ENCODE measurements at places on chromosomes 7 and 10. TPM values are rescaled to one million over a fixed set of nuclear protein-coding genes. Genes with fewer than 3 reads are reported as not detected.

The LRRC4 gene
- 3.8 TPM for total RNA-seq

The HELLS gene
- total RNA-seq: 7.1 TPM

The GNB2 gene
- 236 TPM for total RNA-seq

The SEMA3E gene
- 19.8 TPM for total RNA-seq

The ASAH2B gene
- total RNA-seq: 4.8 TPM

The PPP1R9A gene
- total RNA-seq: 30.5 TPM

The CLDN12 gene
- 72.0 TPM for total RNA-seq

The CHAT gene
- 0.86 TPM for total RNA-seq

The CDK1 gene
- 3.9 TPM for total RNA-seq

The CAMK2B gene
- 0.23 TPM for total RNA-seq

The OR2A12 gene
- total RNA-seq: not detected

The MALRD1 gene
- total RNA-seq: 2.3 TPM

The MRPS24 gene
- 86.3 TPM for total RNA-seq

The HOXA10 gene
- total RNA-seq: 0.12 TPM

The PWWP2B gene
- 52.9 TPM for total RNA-seq

The TMEM60 gene
- total RNA-seq: 12.2 TPM

The AKR1C8 gene
- total RNA-seq: not detected

The METTL2B gene
- 19.4 TPM for total RNA-seq

The PILRB gene
- 70.3 TPM for total RNA-seq

The APBB1IP gene
- total RNA-seq: 40.1 TPM
